ENCODE measurements at places on chromosomes 1 and 21.

- no peak for DNase-seq
Measured at GRCh38 chr1:160158031-160158430, 6.6 kb downstream of the ATP1A4 start.

GRCh38 chr1:89698020-89698560 is 65.2 kb downstream of the LRRC8C start:
- no peak for DNase-seq

DNA sequence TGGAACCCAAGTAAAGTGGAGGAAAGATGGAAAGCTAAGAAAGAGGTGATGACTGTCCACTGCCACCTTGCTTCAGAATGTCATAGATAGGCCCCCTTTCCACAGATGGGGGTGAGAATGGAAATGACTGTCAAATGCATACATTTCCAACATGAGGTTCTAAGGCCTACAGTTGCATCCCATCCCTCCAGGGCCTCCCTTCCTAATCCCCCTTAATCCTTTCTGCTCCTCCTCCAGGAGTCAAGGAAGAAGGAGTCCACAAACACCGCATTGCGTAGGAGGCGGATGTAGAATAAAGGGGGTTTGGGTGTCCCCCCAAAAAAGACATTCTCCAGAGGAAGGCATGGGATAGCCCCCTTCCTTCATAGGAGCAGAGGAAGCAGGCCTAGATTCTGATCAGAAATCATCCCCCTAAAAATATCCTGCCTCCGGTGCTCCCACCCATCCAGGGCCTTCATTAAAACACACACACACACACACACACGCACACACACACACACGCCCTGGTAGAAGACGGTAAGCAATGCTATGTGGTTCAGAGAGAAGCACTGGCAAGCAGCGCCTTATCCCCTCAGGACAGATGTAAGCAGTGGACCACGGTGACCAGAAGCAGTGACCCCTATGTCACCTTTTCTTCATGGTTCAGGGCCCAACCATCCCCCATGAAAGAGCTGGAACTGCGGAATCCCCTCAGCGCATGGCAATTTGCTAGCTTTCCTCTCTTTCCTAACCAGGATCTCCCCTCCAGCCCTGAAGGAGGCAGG is 2.0 kb downstream of the SV2A start:
- DNase-seq, result no peak

DNA sequence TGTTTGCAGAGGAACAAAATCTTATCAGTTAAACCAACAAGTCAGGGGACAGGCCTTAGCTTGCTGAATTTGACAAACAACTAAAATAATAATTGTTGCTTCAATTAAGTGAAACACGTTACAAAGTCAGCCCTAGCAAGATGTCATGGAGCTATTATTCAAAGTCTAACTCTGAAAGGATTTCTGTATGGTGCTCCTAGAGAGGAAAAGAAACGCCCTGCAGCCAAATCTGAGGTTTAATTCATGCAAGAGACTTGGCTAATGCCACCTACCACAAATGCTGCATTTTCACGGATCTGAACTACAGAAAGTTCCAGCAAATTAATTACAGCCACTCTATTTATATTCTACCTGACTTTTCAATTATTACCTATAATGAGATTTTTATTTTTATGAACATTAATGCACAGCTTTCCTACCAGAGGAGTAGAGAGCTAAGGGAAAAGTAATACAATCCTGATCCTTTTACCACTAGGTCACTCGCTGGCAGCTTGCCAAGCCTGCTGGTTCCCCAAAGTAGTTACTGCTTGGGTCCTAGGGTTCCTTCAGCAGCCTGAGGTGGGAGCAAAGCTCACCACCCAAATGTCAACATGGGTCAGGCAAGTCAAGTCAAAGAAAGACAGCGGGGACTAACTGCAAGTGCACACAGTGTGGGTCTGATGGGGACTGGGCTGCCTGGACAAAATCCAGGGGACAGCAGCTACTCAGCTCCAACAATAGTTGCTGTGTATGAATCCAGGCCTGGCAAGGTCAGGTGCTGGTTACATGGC is 8.5 kb downstream of the COLGALT2 start:
- DNase-seq, result no peak

GRCh38 chr1:36752431-36752830 is 269.7 kb upstream of the CSF3R start:
- DNase-seq, result no peak

DNA sequence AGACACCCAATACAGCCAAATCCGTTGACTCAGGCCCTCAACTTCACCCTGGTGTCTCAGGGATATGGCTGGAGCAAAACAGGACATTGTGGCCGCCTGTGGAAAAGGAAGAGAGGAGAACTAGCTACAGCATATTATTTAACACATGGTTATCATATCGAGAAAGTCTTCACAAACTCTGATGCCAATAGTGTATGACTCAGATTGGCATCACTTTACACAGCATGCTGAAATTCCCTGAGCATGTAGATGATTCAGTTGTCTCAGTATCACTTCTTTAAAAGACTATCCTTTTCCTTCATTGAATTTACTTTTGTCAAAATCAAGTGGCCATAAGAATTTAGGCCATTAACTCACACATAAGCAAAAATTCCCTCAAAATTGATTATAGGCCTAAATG is 20.1 kb downstream of the HSD3B2 start:
- no peak for DNase-seq

DNA sequence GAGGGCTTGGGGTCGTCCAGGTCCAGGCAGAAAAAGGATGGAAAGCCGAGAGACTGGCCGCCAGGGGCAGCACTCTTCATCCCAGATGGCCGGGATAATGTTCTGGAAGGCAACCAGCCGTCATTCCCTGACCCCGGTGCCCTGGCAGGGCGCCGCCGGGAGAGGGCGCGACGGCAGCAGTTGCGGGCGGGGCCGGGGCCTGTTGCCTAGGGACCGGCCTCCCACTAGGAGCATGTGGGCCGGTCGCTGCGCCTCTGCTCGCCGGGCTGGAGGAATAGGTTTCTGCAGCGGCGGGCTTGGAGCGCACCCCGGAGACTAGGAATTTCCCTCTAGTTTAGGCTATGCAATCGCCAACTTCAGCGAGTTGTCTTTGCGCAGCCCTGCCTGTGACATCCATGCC is 11.0 kb downstream of the DMRTB1 start:
- DNase-seq, result peak; percentile 24

DNA sequence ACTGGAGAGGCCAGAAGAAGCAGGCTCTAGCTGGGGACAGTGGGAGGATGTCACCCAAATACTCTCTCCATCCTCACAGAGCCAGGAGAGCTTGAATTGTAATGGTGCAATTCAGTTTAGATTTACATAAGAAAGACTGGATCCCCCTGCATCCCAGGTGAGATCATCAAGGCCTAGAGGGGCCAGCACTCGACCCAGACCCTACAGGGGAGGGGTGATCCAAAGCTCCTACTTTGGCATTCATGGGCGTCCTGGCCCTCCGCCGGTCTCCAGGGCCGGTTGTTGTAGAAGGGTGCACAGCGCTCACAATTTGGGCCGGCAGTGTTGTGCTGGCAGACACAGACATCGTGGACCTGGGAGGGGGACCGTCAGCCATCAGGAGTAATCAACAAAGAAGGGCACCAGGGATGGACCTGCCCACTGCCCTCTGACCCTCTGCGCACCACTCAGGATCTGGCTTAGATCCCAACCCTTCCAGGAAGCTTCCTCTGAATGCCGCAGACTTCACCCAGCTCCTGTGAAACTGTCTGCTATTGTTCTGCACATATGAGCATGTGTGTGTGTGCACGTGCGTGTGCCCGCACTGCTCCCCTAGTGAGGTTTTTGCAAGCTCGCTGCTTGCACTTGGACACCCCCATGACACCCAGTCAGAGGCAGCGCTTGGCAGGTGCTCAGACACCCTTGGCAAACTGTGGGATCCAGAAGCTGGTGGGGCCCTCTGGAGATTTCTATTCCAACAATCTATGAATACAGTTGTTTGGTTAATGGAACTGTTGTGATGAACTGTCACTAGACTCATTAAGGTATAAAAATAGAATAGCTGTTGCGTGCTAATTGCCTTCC is 21.6 kb downstream of the LAMB3 start:
- DNase-seq, result no peak

DNA sequence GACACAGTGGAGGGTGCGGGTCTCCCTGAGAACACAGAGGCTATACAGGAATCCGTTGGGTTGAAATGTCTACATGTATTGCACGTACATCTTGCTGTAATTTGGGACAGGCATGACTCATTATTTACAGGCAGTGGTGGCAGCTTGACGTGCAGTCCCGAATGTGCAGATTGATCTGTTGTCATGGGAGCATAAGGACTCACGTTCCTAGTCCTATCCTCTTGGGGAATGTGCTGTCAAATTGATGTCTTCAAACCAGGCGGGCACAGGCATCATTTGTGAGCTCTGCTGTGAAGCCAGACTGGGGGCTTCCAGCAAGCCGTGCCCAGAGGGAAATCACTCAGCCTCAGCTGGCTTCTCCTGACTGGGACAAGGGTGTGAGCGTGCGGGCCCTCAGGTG is 40.5 kb downstream of the S100B start:
- DNase-seq, result no peak

GRCh38 chr1:205578780-205579571 is 52.8 kb downstream of the ELK4 start:
- no peak for DNase-seq

DNA sequence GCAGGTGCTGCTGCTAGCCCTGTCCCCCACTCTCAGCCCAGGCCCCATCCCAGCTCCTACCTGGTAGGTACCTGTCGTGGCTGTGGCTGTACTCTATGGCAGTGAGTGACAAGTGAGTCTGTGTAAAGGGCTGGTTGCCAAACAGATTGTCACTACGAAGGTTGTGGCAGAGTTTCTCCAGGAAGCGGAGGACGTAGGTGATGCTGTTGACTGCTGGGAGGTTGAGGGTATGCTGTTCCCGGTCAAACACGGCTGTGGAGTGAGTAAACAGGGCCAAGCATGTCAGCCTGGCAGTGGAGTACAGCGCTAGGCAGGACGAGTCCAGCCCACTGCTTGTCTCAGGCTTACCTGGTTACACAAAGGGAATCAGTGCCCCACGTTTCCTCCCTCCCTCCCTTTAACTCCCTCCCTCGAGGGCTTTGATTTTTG is 24.8 kb upstream of the SLFNL1 start:
- no peak for DNase-seq
